CD4-positive, CD25-positive, alpha-beta regulatory T cell (primary cell): ENCODE measurements at places on chromosomes 11 and 22.

- no peak for DNase-seq
These were observed 52.9 kb upstream of the AMOTL1 start for GRCh38 chr11:94715225-94715624.

- DNase-seq: no peak
These were observed 33.4 kb downstream of the MRTFA start for GRCh38 chr22:40603088-40603605.

- DNase-seq: peak; percentile 81
These were observed 46.9 kb downstream of the MICAL2 start for GRCh38 chr11:12157241-12157661.

GRCh38 chr11:131840545-131840944 lies 470.1 kb downstream of the NTM start:
- no peak for DNase-seq

- no peak for DNase-seq
These were observed 35.1 kb downstream of the MPPED1 start for GRCh38 chr22:43446916-43447315.

DNA sequence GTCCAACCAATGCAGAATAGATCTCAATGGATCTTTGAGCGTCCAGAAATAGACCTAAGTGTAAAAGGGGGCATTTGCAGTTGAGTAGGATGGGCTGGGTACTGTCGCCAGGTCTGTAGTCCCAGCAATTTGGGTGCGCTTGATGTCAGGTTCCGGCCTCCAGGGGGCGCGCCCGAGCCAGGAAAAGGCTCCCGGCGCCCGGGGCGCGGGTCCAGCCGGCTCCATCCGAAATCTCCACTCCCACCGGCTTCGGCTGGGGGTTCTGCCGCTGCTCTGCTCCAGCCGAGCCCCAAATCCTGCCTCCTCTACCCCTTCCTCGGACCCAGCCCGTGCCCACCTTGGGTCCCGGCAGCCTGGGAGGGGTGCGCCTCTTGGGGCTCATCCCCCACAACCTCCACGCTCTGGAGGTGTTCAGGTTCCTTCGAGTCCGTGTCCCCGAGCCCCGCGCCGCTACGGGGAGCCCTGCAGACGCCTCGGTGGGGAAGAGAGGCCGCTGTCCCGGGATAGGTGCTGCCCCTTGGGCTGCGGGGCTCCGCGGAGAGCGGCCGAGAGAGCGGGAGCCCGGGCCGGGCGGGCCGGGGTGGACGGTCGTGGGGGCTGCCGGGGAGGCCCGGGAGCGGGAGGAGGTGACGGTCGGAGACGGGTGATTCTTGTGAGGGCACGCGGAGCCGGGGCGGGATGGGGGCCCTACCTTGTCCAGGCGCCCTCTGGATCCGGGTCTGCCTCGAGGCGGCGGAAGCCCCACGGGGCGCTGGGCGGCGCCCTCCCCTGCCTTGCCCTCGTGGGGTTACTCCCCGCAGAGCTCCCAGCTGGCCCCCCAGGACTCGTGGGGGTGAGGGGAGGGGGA lies 13.0 kb upstream of the CYB5R3 start:
- DNase-seq: peak; percentile 69

GRCh38 chr22:48368975-48369525 lies 1458.6 kb downstream of the BRD1 start:
- no peak for DNase-seq

DNA sequence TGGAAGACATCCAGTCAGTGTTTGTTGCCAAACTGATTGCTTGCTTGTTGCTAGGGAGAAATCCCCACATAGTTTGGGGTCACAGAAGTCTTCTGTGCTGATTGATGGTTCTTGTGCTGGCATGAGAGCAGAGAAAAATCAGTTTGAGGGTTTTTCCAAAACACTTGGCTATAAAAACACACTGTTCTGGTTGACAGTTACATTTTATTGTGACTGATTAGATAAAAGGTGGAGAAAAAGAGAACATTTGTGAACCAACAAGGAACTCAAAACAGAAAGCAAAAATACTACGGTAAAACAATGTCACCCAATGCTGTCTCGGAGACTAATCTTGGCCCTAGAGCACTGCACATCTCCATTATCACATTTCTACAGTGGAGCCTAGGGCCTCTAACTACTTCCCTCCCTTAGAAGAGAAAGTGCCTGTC lies 14.4 kb upstream of the EIF4G2 start:
- DNase-seq: no peak

DNA sequence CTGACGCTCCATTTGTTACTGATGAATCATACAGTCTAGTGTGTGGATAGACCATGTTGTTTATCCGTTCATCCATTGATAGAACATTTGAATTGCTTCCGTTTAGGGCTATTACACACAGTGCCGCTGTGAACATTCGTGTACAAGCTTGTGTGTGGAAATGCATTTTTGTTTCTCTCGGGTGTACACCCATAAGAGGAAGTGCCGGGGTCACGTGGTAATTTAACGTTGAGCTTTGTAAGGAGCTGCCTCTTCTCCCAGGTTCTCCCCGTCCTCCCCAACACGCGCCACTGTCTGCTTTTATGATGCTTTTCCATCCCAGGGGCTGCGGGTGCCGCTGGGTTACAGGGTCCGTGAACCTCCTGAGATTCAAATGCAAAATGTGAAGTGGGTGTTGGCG lies 142.3 kb downstream of the IGLL1 start:
- no peak for DNase-seq

GRCh38 chr11:124302347-124303125 lies 11.2 kb downstream of the OR8D1 start:
- DNase-seq: no peak

DNA sequence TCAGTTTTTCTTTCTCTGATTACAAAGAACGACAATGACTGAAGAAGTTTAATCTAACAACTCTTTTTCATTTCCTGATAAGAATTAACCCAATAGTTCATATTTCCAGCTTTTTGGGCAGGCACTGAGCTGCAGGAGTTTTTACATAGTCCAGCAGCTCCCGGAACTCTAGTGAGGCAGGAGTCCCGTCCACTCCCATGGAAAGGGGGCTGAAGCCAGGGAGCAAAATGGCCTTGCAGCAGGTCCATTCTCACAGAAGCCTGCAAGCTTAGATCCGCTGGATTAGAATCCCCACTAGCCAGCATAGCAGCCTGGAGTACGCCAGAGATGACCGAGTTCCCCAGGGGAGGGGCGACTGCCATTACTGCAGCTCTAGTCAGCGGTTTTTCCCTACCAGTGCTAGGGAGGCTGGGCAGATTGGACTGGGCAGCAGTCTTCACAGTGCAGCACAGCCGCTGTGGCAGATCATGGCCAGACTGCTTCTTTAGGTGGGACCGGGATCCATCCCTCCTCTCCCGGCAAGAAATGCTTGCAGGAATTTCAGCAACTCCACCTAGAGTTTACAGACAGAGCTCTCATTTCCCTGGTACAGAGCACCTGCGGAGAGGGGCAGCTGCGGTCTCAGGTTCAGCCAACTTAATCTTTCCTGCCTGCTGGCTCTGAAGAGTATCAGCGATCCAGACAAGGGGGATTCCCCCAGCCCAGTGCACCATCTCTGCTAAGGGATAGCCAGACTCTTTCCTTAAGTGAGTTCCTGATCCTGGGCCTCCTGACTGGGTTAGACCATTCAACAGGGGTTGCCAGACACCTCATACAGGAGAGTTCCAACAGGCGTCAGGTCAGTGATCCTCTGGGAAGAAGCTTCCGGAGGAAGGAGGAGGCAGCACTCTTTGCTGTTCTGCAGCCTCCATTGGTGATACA lies 742 bp upstream of the CASP4 start:
- no peak for DNase-seq

- DNase-seq: no peak
These were observed 150.8 kb upstream of the MTMR2 start for GRCh38 chr11:96074551-96075310.

DNA sequence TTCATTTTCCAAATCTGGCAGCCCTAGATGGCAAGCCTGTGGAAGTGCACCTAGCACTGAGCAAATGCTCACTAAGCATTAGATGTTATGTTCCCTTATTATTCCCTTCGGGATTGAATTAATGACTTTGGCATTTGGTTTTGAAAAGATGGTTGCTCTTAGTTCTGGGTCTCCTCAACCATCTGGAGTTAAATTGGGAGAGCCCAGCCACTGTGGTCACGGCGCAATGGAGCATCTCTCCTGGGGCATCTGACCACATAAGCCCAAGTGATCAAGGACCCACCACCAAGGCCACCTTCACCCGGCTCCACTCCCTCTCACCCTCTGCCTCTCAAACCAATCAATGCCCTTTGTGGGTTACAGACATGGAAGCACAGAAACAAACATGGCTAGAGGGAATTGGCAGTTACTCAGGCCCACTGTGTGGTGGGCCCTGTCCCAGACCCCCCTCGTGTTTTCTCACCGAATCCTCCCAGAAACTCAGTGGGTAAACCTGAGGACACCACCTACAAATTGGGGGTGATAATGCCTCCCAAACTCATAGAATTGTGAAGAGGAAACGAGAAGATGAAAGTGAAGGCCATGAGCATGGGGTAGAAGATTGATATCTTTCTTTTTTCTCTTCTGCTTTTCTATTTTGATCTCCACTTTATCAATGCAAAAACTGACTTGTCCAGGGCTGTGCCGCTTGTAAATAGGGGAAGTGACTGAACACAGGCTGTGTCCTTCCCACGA lies 52.2 kb downstream of the IRAG1 start:
- no peak for DNase-seq

DNA sequence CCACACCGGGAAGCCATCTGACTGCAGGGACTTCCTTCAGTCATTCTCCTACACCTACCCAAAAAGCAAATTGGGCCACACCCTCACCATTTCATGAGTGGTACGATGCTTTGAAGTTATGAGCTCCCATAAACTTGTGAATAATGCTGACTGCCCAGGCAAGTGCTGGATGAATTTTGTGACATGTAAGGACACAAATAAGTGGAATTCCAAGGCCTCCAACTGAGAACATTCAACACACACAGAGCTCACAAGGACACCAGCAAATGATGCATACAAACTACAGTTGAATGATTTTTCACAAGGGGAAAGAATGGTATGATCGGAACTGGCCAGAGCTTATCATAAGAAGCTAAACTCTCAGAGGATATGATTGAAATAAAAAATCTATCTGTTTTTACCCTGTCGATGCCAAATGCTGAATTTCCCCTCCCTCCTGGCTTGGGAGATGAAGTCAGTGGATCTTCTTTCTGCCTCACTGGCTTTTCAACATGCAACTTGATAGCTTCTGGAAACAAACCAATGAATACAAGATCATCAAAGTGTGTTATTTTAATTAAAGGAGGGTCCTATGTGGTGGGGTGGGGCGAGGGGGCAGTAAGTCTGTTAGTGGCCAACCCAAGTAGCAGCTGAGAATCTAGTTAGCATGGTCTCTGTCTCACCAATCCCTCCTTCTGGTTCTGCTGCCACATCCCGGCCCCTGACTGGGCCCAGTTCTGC lies 123.8 kb downstream of the WT1 start:
- no peak for DNase-seq

DNA sequence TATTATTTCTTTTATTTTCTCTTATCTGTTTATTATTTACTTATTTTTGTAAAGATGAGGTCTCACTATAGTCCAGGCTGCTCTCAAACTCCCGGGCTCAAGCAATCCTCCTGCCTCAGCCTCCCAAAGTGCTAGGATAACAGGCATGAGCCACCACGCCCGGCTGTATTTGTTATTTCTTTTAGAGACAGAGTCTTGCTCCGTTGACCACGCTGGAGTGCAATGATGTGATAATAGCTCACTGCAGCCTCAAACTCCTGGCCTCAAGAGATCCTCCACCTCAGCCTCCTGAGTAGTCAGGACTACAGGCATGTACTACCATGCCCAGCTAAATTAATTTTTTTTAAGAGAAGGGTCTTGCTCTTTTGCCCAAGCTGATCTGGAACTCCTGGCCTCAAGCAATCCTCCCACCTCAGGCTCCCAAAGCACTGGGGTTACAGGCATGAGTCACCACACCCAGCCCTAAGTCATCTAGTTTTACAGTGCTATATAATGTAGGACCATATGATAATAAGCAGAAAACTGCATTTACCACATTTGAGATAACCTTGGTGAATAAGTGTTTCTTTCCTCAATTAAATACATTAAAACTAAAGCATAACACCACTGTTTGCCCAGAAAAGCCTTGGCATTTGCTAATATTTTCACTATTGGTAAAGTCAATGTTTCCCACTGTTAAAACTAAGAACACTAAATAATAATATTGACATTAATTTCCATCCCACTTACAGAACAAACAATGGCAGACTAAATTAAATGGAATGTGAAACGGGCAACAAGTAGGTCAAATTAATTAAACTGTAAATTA lies 127.5 kb downstream of the SIK3 start:
- no peak for DNase-seq

DNA sequence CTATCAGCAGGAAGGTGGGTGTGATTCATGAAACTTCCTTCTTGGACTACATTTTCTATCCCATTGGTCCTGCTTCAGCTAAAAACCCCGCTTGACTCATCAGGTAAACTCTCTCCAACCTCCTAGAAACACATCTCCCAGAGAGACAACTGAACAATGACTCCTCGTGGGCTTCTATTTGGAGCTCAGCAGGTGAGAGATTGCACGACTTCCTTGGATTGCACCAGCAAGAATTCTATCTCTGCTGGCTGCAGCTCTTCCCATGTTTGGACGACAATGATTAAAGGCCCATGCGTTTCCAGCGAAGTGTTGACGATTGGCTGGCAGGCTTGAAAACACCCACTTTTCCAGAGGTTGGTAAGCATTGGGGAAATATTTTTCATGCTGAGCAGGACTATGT lies 216.1 kb upstream of the NTM start:
- no peak for DNase-seq

GRCh38 chr11:112310419-112310818 lies 49.8 kb upstream of the PLET1 start:
- no peak for DNase-seq

DNA sequence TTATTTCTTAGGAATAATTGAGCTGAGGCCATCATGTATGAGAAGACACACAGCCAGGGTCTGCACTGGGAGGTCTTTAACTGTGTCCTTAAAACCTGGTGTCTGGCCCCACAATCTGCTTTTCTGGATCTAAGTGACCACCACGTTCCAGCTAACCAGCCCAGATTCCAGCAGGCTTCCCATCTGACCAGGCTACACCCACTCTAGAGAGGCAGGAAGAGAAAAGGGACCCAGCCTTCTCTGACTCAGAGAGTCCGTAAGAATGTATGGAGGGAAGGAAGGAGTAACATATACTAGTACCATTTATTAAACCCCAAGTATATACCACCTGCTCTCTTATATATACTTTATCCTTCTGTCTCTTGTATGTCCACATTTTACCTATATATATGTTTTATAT lies 80.1 kb downstream of the LDLRAD3 start:
- no peak for DNase-seq

DNA sequence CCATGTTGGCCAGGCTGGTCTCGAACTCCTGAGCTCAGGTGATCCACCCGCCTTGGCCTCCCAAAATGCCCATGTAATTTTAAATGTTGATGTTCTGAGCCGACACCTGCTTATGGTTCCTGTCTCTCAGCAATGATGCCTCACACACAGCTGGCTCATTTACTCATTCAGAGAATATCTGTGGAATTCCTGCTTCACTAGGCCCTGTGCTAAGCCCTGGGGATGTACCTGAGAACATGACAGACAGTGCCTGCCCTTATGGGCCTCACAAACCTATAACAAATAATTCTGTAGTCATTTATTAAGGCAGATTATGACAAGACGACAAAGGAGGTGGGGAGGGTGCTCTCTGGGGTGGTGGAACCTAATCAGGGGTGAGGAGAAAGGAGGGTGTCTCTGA lies 93.7 kb downstream of the PRR5L start:
- no peak for DNase-seq
